ENCODE measurements at places on chromosomes 4 and X.
A peak's percentile ranks its signal among the peaks of the same experiment; 100 is the strongest.

- DNase-seq: peak; percentile 2
Measured at GRCh38 chrX:8245411-8245810, 74.3 kb upstream of the VCX2 start.

- DNase-seq: no peak
Measured at GRCh38 chr4:174134361-174134760, 149.1 kb downstream of the FBXO8 start.

- DNase-seq: no peak
Measured at GRCh38 chrX:72101597-72102037, 30.1 kb downstream of the RTL5 start.

GRCh38 chrX:140701480-140701879 is 8.1 kb upstream of the LINC00632 start:
- DNase-seq: peak; percentile 35

- peak; percentile 62 for DNase-seq
Measured at GRCh38 chr4:170979736-170980135, 833.5 kb upstream of the GALNTL6 start.

DNA sequence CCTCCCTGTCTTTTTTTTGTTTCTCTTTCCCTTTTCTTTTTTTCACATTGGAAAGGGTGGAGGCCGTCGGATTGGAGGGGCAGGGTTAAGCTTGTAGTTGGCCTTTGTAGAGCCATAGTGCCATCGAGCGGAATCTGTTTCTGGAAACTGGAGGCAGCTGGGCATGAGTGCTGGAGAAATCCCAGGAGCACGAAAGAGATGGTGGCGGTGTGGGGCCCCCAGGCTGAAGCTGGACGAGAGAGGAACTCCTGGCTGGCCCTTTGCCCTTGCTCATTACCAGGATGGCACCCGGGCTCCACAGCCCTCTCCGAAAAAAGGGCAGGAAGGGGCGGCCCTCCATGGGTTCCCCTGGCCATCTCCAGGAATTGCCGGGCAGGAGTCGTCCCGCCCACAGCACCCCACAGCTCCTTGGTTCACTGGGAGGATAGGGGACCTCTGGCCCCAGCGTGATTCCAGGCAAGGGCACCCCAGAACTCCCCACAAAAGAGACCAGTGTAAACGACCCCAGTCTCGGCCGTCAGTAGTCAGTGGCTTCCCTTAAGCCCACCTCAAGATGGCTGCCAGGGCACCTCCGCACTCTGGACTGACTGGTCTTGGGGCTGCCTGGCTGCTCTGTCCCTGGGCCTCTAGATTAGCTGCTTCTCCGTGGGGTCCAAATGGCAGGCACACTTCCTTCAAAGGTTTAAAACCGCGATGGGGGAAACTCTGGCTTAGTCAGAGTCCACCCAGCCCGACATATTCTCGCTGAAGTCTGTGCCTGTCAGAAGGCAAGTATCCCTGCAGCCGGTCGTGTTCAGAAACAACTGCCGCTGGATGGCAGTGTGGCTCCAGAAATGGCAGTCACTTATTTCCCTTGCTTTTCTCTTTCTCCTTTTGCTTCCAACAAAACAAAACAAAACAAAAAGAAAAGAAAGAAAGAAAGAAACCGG is 74.1 kb downstream of the NBDY start:
- DNase-seq: peak; percentile 43

DNA sequence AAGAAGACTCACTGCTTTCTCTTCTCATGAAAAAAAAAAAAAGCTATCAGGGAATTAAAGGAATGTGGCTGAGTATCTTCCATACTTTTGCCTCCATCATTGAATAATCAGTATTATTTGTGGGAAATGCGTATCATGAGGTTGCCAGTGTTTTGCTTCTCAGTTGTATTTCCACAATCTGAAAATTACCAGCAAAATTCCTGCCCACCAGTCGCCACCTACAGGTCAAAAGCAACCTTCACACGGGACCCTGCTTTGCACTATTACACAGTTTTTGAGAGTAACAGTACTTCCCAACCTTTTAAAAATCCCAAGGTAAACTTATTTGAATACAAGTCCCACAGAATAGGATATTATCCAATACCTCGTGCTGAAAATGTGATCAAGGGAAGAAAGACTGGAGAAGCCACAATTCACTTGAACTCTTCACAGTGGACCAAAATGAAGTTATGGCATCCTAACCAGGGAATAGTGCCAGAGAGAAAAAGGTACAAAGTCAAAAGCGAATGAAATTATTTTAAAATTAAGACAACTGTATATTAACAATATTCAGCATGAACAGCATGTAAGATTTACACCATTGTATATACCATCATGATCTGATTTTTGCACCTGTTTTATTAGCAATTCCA is 30.4 kb downstream of the PGRMC1 start:
- peak; percentile 21 for DNase-seq

- no peak for DNase-seq
Measured at GRCh38 chr4:72768364-72768763, 199.3 kb upstream of the ADAMTS3 start.

GRCh38 chrX:23959781-23960180 is 52.0 kb downstream of the CXorf58 start:
- DNase-seq: no peak

GRCh38 chrX:129523079-129523911 is at the start of gene SMARCA1:
SMARCA1 (minus strand) TSS chrX:129523490; CDS start chrX:129523370, 120 bp downstream.
- peak; percentile 68 for DNase-seq

DNA sequence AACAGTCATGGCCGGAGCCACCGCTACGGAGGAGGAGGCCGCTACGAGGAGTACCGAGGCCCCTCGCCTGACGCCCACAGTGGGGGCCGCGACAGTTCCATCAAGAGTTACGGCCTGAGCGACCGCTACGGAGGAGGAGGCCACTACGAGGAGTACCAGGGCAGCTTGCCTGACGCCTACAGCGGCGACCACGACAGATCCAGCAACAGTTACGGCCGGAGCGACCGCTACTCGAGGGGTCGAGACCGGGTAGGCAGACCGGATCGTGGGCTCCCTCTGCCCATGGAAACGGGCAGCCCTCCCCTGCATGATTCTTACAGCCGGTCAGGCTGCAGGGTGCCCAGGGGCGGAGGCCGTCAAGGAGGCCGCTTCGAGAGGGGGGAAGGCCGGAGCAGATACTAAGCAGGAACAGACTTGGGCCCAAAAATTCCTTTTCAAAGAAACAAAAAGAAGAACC is 3.1 kb downstream of the RBMXL3 start:
- DNase-seq: no peak

DNA sequence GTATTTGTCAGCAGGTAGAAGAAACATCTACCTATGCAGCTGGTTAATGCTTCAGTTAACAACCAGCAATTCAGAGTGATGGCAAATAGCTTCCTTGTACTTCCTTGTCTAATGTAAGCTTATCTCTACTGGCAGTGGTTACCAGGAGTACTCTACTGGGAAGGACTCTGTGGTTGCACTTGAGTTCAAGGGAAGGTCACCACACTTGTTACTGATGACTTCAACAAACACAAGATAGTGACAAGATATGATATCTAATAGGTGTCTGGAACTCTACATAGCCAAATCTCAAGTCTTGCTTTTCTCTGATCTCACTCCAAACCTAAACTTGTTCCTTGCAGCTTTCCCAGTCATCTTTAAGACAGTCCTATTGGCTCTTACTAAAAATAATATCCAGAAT is 1644.9 kb upstream of the TENM3 start:
- no peak for DNase-seq

DNA sequence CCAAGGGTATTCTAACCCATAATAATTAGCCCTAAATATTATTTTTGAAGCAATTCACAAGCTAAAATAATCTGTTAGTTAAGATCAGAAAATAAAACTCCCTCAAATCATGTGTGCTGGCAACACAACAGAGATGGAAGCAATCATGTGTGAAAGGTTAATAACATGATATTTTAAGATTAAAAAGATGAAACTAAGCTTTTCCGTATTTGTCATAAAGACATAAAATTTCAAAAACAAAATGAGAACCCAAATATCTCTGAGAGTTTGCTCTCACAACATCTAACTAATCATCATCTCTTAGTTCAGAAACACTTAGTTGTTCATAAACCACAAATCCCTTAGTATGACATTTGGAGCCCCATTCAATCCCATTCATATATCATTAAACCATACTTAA is 749.1 kb downstream of the CCSER1 start:
- DNase-seq: no peak

- no peak for DNase-seq
Measured at GRCh38 chrX:70436343-70436742, 8.3 kb upstream of the DLG3 start.

- no peak for DNase-seq
Measured at GRCh38 chr4:68148800-68149685, 19.4 kb upstream of the TMPRSS11F start.

GRCh38 chr4:95355021-95355420 is 193.8 kb downstream of the UNC5C start:
- no peak for DNase-seq

- DNase-seq: no peak
Measured at GRCh38 chr4:182140547-182140946, 102.7 kb upstream of the TENM3 start.

GRCh38 chr4:108166441-108167315 is 2.1 kb downstream of the LEF1 start:
- peak; percentile 26 for DNase-seq

GRCh38 chr4:112073181-112073580 is 72.1 kb upstream of the FAM241A start:
- peak; percentile 54 for DNase-seq

GRCh38 chr4:167897116-167897515 is 195.2 kb upstream of the ANXA10 start:
- DNase-seq: peak; percentile 36

- DNase-seq: peak; percentile 45
Measured at GRCh38 chr4:10773010-10773409, 88.4 kb upstream of the CLNK start.

All from fibroblast of skin of back (primary cell).